RWPE1 (cell line): ENCODE measurements at places on chromosomes 16 and 17.
A peak's percentile ranks its signal among the peaks of the same experiment; 100 is the strongest.

GRCh38 chr17:42363767-42364585, 24.3 kb downstream of the STAT3 start:
- no peak for DNase-seq

GRCh38 chr16:84362471-84362941, 5.8 kb upstream of the ATP2C2 start:
- no peak for DNase-seq

DNA sequence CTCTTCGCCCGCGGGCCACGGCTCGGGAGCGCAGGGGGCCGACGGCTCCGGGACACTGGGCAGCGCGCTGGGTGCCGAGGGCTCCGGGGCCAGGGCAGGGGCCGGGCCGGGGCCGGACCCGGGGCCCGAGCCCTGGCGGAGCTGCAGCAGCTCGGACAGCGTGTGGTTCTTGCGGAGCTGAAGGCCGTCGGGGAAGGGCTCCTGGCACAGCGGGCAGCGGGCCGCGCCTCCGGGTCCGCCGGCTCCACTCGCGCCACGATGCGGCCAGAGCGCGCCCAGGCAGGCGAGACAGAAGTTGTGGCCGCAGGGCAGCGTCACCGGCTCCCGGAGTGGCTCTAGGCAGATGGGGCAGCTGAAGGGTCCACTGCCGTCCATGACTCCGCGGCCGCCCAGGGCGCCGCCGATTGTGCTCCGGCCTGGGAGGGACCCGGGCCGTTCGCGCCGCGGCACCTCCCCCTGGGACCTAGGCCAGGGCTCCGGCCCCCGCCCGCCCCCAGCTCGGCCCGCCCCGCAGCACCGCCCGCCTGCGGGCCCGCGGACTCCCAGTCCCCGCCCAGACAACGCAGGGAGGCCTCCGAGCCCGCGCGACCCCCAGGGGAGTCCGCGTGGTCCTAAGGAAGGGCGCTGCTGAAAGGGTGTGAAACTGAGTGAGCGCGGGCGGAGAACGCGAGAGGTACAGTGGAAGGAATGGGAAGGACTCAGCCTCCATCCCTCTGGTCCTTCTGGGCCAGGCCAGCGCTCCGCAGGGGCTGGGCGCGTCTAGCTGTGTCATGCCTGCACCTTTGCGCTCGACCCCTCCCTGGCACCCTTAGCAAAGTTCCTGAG, at the start of gene TRIM47:
TSS of gene TRIM47 (minus strand) at position 408 of the 825 bp plus-strand sequence. CDS start at position 375, 33 bp downstream.
- DNase-seq, result peak; percentile 52

- DNase-seq, result no peak
Measured at GRCh38 chr16:84528322-84528721, 23.9 kb upstream of the MEAK7 start.

GRCh38 chr16:4454623-4455022, 19.8 kb downstream of the NMRAL1 start:
- no peak for DNase-seq

DNA sequence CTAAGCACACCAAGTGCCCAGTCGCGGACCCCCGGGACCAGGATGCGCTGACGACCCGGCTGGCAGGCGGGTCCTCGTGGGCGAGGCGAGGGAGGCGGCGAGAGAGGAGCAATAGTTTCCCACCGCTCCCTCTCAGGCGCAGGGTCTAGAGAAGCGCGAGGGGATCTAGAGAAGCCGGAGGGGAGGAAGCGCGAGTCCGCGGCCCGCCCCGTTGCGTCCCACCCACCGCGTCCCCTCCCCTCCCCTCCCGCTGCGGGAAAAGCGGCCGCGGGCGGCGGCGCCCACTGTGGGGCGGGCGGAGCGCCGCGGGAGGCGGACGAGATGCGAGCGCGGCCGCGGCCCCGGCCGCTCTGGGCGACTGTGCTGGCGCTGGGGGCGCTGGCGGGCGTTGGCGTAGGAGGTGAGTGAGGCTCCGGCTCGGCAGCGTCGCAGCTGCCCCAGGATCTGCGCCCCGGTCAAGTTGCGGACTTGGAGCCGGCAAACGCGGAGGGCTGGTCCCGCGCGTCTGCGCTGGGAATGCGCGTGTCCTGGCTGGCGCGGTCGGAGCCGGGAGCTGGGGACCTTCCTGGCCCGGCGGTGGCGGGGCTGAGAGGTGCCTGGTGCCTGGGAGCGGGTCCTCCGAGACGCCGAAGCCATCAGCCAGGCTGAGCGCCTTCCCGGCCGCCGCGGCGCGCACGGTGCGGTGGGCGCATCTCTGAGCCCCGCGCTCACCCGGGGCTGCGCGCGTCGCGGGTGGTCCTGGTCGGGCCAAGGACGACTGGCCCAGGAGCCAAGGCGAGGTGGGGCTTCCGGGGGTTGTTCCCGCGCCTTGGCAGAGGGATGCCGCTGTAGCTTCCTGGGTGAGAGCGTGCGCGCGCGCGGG, at the start of gene ITGB3:
TSS of gene ITGB3 (plus strand) at position 287 of the 862 bp plus-strand sequence. CDS start at position 322, 35 bp downstream.
- peak; percentile 65 for DNase-seq

- no peak for DNase-seq
Measured at GRCh38 chr17:30493780-30494179, 16.6 kb downstream of the GOSR1 start.

GRCh38 chr17:73482894-73483293, 161.4 kb downstream of the SDK2 start:
- no peak for DNase-seq

DNA sequence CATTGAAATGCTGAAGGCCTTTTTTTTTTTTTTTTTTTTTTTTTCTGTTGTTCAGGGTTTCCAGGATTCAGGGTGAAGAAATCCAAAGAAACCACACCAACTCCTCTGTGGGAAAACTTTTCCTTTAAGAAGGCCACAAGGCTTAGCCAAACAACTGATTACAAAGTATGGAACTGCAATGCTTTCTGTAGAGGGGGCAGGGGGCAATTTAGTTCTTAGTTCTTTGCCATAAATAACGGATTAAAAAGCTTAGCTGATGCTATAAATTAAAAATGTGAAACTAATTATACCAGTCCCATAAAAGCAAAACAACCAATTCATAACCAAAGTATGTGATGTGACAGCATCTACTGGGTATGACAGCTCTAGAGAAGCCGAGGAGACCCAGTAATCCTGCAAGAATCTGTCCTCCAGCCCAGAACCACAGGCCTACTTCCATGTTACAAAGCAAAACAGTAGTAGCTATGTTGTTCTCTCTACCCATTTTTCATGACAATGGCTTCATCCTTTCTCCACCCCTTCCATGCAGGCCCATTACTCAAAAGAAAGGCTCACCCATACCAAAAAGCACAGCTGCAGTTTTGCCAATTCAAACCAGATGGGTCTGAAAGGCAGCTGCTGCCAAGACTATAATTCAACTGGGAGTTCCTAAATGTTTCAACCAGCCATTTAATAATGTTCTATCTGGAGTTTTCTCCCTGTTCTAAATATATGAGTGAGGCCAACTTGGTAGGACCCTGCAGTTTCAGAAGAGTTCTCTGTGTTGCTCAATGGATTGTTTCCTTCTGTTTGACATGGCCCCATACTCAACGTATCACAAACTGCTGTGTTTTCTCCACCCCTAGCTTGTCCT, 167.1 kb upstream of the ZFHX3 start:
- DNase-seq, result no peak

DNA sequence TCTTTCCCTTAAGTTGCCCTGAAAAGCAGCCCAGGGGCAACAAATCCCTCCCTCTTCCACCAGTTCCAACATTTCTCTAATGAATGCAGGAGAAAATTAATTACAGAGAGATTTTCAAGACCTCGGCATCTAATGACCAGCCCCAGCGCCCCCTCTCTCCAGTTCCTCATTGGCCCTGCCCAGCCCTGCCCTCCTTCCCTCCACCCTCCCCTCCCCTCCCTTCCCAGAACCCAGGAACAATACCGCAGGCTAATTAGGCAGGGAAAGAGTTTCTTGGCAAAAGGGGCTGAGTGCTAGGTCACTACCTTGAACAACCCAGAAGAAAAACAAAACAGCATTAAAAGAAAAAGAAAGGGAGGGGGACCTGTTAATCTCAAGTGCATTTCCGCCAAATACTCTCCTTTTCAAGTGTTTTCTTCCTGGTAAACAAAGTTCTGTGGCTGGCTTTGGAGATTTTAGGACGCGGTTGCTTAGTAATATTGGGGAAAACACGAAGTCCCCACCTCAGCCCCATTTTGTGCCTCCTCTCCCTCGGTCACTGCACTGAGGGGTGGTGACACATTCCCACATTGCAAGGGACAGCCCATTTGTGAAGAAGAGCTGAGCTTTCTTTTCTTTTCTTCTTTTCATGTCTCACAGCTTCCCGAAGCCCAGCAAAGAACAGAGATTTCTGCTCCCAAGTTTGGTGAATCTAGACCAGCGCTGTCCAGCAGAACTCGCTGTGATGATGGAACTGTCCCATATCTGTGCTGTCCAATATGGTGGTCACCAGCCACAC, 215.4 kb downstream of the SOX9 start:
- DNase-seq, result no peak

DNA sequence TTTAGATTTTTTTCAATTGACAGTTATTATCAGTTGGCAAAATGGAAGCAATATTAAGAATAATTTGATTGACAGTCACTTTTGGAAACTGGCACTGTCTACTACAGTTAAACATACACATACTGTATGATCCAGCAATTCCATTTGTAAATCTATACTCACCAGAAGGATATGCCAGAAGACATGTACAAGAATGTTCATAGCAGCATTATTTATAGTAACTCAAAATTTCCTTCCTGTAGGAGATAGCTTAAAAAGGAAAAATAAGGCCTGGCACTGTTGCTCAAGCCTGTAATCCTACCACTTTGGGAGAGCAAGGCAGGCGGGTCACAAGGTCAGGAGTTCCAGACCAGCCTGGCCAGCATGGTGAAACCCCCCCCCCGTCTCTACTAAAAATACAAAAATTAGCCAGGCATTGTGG, 89.3 kb downstream of the VMP1 start:
- no peak for DNase-seq

DNA sequence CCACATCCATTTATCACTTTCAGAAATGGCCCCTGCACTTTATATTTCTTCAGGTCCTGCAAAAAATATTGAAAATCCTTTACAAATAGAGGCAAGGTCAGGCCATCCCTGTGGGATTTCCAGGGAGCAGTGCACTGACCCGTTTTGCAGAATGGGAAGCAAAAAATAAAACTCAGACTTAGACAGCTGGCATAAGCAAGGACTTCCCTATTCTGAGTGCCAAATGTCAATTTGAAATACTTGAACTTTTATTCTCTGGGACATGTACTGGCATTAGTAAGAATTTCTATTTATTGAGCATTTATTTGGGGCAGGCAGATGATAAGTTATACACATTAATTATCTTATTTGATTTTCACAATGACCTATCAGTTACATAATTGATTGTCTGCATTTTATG, 32.4 kb downstream of the PRKCB start:
- no peak for DNase-seq

GRCh38 chr16:87127061-87127765, 190.0 kb downstream of the C16orf95 start:
- DNase-seq, result no peak

GRCh38 chr16:88069397-88070168, 118.3 kb downstream of the BANP start:
- DNase-seq, result no peak

GRCh38 chr17:68576811-68577496, 24.2 kb downstream of the FAM20A start:
- no peak for DNase-seq

- DNase-seq, result no peak
Measured at GRCh38 chr16:66036184-66036583, 330.3 kb upstream of the CDH5 start.

GRCh38 chr17:50052822-50053653, 2.9 kb upstream of the ITGA3 start:
- DNase-seq, result no peak

GRCh38 chr17:59550703-59551102, 14.7 kb upstream of the DHX40 start:
- no peak for DNase-seq

DNA sequence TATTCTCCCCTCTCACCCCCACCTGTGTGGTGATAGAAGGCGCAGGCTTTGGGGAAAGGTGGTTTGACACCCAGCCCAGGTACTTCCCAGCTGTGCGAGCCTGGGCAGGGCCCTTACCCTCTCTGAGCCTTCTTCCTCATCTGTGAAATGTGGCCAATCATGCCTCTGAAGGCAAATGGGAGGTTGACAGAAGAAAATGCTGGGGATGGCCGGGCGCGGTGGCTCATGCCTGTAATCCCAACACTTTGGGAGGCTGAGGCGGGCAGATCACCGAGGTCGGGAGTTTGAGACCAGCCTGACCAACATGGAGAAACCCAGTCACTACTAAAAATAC, 43.7 kb downstream of the CRISPLD2 start:
- no peak for DNase-seq

- no peak for DNase-seq
Measured at GRCh38 chr17:44071198-44071520, 624 bp downstream of the G6PC3 start.

DNA sequence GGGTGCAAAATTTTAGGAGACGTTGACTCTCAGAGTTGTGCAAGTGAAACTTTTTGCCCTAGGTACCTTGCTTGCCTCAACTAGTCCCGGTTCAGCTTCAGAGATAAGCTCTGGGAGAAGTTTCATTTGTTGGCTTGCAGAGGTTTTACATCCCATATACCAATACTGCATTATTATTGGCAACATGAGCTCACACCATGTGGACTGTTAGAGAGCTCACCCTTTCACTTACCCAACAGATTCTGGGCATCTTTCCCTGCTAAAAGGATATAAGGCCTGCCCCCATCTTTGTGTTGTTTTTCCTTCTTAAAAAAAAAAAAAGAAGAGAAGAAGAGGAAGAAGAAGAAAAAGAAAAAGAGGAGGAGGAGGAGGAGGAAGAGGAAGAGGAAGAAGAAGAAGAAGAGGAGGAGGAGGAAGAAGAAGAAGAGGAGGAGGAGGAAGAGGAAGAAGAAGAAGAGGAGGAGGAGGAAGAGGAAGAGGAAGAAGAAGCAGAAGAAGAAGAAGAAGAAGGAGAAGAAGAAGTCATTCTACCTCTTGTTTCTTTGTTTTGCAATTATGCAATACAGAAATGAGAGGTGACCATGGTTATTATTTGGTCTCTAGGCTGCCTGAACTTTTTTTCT, 292.6 kb upstream of the IRX3 start:
- no peak for DNase-seq

- no peak for DNase-seq
Measured at GRCh38 chr17:5115673-5116651, at the start of gene USP6. Gene USP6, plus strand, starts transcription at chr17:5116032. Its CDS starts 14,336 bp downstream, at chr17:5130368.

- no peak for DNase-seq
Measured at GRCh38 chr17:76560877-76561221, 21.0 kb downstream of the PRCD start.

DNA sequence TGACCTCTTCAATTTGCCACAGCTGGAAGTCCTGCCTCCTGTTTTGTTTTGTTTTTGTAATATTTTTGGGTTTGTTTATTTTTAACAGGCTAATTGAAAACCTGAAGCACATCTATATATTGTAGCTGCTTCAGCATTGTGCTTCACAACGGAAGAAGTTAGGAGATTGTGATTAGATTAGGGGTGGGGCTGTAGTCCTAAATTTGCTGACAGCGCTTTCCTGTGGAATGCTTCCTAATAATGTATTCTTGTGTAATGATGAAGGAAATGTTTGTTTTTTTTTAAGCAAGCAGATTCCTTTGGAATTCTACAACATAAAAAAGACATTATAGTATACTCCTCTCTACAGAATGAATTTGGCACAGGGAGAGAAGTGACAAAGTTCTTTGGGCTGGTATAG, 70.1 kb downstream of the NLK start:
- DNase-seq, result no peak

DNA sequence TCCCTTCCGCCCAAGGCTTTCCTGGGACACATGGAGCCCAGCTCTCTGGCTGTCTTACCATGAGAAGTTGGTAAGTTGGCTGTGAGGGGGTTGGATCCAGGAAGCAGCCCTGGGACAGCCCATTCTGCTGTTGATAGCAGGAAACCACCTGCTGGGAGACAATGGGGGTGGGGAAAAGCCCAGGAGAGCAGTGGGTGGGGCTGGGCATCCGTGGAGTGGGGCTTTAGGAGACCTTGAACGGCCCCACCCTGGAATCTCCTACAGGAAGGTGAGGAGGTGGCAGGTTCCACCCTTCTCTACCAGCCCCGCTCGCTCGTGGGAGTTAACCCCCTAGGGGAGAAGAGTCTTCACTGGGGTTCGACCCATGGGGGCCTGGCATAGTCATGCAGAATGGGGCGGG, 5.8 kb downstream of the TMEM92 start:
- no peak for DNase-seq
